ENCODE measurements at places on chromosomes 12 and 14.
A peak's percentile ranks its signal among the peaks of the same experiment; 100 is the strongest.

DNA sequence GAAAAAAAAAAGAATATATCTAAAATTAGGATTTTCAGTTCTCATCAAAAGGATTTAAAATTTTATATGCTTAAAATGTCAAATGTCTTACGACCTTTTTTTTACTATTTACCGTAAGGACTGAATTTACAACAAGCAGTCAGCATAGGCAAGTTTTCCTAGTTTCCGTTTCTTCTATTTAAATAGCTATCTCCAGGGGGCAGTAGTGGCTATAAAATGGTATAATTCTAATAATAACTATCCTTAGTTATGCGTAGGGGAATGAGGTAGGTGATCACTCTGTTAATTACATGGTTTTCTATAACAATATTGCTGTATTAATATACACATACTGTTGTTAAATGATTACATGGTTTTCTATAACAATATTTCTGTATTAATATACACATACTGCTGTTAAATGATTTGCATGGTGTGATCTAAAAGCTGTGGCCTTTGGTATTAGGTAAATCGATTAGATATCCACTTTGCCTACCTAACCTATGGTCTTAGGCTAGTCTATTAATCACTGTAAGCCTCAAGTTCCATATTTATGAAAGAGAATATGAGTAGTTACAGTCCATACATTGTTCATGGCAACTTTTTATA, 217.7 kb upstream of the PDZRN4 start:
- DNase-seq: peak; percentile 3

- DNase-seq: no peak
These were observed 498.9 kb downstream of the SLC6A15 start for GRCh38 chr12:84413656-84414055.

DNA sequence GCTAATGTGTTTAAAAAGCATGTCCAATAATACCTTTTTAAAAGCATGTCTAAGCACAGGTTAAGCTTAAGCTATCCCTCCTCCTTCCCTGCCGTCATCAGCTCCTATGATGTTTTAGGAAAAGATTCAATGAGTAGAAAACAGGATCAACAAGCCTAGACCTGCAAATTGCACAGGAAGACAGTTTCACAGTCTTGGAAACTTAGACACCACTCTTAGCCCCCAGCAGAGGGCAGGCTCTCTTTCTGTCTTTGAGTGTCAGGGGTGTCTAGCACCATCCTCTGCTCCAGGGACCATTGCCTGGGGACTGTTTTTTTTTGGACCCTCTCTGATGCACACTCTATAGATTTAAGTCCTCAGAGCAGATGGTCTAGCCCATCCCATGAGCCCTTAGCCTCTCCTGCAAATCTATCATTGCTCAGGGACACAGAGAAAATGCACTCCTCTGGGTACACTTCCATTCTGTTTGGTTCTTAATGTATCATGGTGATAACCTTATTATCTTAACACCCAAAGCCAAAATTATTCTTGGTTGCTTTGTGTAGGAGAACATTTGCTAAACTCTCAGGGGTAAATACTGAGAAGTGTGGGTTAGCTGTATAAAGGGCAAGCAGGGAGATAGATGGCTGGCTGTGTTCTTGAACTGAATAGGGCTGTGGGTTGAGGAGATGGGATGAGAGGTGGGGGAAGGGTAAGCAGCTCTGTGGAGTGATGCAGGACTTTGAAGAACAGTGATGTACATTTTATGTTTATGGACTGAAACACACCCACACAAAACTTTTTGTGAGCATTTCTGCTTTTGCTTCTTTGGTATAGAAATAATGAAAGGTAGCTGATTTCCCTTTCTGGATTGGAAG, 259.9 kb upstream of the DDHD1 start:
- DNase-seq: peak; percentile 18

GRCh38 chr14:100589071-100589759, 2.0 kb upstream of the BEGAIN start:
- peak; percentile 99 for DNase-seq

DNA sequence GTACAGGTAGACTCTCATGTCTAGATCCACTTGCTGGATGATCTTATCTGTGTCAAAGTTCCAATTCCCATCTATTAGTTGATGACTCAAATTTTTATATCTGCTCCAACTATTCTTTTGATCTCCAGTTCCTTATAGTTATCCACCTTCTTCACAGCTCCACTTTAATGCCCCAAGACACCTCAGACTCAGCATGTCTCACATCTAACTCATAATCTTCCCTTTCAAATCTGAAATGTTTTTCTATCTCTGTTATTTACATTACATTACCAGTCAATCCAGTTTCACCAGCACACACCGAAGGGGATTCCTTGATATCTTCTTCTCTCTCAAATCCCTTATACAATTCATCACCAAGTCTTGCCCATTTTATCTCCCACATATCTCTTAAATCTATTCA, 3.7 kb upstream of the METAP2 start:
- no peak for DNase-seq

DNA sequence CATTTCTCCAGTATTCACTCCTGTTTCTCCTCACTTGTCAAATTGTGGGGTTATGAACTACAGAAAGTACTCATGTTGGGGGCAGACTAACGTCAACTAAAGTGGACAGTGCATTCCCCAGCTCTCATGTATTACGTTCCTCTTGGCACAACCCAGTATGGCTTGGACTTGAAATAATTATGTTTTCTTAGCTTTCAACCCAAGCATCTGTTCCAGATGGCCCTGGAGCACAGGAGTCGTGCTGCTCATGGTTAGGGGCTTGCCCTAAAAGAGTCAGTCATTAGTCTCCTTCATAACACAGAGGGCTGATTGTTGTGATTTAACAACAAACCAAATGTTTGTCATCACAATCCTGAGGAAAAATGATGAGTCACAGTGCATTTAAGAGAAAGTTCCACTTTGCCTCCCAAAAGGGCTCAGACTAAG, 154.4 kb downstream of the RPAP3 start:
- DNase-seq: no peak

- no peak for DNase-seq
These were observed 308.8 kb downstream of the SNAPC1 start for GRCh38 chr14:62071039-62071438.

GRCh38 chr12:98945864-98946263, 300.8 kb downstream of the APAF1 start:
- no peak for DNase-seq

GRCh38 chr12:40055228-40055579, 50.7 kb downstream of the SLC2A13 start:
- no peak for DNase-seq

DNA sequence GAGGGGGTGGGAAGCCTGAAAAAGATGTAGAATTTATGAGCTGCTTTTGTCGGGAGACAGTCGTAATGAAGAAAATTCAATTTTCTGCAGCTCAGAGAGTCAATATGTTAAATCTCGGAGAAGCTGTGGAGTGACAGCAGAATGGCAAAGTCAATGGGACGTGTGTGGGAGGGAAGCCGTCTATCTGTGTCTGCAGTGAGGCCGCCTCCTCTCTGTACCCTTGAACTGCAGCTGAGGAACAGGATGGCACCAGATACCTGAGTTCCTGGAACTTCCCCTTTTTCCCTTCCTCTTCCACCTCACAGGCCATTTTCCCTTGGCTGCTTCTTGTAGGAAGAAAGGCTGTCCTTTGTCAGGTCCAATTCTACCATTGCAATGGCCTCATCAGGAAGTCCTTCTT, 9.3 kb upstream of the CALCOCO1 start:
- DNase-seq: no peak

DNA sequence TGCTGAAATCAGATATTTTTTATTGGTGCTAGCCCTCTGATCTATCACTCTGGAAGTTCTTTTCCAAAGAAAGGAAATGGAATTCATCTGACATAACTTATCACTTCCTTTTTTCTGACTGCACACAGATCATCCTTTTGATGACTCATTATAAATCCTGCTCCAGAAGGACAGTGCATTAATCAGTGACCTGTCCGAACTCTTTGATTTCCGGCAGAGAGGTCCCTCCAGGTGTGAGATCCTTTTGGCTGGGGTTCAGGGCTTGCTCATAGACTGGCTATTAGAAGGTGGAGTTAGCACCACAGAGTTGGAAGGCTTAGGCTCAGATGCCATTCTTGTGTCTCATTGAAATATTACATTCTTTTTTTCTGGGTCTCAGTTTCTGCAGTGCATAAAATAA, 328.2 kb downstream of the ZFP36L1 start:
- DNase-seq: no peak
